ENCODE measurements at places on chromosomes 13 and 19.

DNA sequence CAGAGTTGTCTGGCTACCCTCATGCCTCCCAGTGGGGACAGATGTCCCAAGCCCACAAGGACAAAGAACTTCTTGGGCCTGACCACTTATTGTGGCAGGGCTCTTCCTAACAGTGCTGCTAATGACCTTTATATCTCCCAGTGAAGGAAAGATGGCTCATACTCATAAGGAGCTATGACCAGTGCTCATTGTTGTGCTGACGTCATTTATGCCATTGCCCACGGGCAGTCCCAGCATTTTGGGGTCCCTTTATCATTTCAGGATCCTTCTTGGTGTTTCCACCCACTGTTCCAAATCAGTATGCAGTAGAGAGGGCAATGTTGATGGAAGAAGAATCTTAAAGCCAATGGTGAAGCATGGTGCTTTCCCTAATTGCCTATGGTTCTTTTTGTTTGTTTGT is 1640.0 kb upstream of the PRR20A start:
- DNase-seq: no peak

DNA sequence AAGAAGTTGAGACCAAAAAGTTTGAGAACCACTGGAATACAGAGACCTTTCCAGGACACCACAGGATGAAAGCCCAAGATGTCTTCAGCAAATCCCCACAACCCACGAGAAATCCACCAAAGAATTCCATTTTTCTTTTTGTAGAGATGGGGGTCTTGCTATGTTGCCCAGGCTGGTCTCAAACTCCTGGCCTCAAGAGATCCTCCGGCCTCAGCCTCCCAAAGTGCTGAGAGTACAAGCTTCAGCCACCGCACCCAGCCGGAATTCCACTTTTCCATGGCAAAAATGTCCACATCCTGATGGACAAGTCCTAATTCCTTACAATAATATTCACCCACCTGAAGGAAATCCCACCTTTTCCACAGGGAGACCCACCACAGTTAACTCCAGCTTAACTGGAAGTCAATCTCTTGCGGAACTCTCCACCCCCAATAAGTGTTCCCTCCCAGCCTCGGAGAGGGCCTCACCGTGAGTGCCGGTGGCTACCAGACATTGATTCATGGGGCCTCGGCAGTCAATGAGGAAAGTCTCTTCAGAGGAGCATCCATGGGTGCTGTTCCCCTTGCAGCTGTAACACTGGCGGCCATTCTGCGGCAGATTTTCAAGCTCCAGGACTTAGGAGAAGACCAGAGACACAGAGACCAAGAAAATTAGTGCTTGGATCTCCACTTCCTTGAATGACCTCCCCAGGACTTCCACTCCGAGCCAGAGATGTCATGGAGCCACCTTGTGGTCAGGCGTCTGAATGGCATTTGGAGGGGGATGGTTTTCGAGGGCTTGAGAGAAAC is 12.3 kb upstream of the CADM4 start:
- no peak for DNase-seq

DNA sequence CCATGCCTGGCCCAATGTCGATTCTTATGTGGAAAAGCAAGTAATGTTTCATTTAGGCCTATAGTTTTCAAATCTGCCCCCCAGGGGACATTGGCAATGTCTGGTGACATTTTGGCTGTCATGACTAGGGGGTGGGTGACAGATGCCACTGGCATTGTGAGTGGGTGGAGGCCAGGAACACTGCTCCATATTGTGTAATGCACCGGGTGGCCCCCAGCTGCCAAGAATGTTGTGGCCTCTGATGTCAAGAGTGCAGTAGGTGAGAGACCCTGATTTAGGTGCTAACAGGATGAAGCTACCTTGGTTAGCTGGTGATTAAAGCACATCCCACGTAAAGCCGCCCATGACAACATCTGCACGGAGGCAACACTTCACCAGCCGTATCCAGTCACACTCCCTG is 10.8 kb downstream of the C19orf44 start:
- DNase-seq: no peak

- no peak for DNase-seq
Observed at GRCh38 chr13:25973085-25973484, 78.7 kb downstream of the SHISA2 start.

DNA sequence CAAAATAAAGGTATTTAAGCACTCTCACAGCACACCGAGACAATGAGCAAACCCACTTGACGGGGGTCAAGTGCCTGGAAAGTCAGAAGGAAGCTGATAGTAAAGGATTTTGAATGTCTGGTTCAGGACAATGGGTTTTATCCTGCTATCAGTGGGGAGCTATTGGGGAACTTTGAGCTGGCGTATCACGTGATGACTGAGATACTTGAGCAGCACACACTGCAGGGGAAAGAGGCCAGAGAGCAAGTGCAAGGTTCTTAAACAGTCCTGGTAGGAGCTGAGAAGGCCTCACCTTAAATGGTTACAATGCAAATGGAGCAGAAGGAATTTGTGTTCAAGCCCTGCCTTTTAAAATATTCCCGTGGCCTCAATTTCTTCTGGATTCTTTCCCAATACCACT is 225.3 kb downstream of the LACC1 start:
- DNase-seq: no peak

DNA sequence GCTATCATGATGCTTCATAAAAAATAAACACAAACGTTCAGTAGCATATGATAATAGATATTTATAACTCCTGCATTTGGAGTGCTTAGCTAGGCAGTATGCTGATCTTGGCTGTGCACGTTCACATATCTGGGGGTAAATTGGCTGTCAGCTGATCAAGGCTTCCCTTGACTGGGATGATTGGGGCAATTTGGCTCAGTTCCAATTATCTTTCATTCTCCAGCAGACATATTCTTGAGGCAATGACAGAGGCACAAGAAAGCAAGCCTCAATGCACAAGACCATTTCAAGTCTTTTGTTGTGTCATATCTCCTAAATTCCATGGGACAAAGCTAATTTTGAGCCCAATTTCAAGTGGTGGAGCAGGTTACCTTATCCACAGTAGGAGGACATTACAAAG is 142.0 kb downstream of the DLEU7 start:
- DNase-seq: no peak

DNA sequence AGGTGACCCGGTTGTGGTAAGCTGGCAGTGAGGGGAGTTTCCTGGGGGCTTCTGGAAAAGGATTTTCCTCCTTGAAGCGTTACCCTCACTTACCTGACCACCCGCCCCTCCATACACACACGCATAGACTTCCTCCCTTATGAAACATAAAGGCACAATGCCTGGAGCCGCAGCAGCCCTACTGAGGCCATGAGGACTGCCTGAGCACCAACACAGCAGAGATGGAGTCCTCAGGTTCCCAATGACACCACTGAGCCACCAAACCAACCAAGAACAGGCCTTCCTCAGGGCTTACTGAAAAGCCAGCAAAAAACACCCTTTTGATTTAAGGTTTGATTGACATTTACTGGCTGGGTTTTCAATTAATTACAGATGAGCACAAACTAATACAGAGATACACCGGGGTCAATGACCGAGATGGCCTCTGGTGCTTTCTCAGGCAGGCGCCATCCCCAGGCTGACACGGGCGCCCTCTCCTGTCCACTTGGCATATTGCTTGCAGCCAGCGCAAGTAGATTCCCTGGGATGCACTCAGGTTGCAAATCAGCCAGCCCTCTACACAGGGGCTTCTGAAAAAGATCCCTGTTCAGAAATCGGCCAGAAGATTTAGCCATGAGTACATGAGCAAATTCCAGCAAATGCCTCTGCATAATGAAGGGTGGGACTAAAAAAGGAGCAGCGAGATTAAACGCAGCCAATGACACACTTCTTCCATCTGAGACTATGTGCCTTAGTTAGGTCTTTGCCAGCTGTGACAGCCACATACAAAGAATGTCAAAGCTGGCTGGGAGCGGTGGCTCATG is 14.8 kb downstream of the OPA3 start:
- no peak for DNase-seq

DNA sequence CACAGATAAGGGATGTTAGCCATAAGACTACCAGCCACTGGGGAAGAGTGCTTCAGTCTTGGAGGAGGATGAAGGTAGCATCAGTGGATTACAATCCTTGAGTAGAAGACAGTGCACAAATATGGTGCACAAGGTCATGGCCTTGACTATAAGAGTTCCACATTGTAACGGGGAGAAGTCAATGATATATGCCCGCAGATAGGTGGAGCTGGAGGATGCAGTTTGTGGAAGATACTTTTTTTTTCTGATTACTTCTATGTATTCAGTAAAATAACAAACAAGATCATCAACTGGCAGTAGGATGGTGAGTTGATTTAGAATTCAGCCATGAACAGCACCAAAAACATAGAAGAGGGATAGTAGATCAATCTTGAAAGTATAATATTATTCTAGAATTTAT is 926.8 kb upstream of the MIR17HG start:
- DNase-seq: no peak

DNA sequence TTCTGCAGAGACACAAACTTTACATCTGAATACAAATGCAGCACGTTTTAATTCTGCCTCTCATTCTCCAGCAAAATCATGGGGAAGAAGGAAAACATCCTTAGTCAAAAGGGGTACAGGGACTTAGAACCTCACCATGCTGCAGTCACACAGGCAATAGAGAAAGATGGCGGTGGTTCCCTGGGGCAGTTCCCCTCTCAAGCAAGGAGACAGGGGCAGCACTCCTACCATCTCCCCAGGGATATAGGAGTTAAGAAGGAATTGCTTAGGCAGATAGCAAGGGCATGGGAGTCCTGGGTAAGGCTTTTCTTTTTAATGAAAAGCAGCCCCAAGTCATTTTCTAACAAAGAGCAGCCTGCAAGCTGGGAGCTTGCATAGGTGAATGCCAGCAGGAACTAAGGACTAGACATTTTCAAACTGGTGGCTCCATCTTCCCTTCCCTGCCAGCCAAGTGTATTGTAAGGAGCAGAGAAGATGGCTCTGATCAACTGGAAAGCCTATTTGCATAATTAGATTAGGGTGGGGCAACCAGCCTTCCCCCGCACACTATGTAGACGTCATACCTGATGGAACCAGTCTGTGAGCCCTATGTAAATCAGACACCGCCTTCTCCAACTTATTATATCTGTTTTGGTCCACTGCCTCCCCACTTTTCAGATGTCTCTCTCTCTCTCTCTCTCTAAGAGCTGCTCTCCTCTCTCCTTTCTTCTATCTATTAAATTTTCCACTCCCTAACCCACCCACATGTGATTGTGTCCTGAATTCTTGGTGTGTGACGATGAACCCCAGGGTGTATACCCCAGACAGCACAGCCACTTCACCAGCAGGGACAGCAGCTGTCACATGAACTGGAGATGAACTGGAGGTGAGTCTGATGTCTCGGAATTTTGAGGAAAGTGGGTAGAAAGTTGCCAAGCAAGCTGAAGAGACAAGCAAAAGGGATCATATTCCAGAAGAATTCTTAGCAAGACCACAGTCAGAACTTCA is 514.5 kb downstream of the IRS2 start:
- no peak for DNase-seq

GRCh38 chr13:80441968-80442367 is 101.0 kb upstream of the SPRY2 start:
- no peak for DNase-seq

DNA sequence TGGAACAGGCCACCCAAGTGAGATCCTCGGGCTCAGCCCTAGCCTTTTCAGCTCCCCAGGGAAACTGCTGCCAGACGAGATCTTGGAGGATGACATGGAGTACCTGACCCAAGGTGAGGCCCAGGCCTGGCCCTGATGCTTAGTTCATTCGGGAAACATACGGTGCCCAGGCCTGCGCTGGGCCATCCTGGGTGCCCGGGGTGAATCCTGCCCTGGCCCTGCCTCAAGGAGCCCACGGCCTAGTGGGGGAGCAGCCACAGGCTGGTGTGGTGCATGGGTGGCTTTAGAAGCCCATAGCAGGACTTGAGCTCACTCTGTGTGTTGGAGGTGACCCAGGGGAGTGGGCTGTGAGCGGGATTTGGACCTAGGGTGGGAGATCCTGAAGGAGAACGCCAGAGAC is 10.1 kb downstream of the SIX5 start:
- DNase-seq: no peak

- DNase-seq: peak; percentile 26
Observed at GRCh38 chr19:11196406-11197287, 698 bp downstream of the KANK2 start.

GRCh38 chr19:45144431-45145269 is 16.1 kb downstream of the NKPD1 start:
- DNase-seq: no peak

- DNase-seq: no peak
Observed at GRCh38 chr13:74158028-74158427, 23.8 kb upstream of the KLF12 start.

DNA sequence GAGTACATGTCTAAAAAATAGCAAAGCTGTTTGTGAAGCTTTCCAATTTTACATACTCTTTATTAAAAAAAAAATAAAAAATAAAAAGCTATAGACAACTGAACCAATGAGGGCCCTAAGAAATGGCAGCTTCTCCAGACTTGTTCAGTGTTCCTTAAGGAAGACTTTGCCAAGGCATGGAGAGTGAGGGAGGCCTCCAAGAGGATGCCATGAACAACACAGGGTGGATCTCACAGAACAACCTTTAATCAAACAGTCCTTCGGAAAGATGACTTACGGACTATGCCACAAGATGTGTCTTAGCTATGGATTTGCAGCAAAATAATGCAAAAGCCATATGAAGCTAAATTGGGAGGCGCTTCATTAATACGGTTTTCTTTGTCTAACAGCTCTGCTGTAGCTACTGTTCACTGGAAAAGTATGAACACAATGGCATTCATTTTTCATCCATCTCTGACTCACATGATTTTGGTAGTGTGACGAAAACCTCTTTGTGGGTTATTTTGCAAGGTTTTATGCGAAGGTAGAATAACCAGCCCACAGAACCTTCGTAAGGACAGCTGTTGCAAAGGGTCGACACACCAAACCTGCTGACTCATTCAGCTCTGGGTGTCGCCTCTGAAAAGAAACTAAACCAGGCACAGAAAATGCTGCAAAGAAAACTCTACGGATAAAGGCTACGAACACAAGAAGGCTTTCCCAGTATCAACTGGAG is 27.7 kb downstream of the EFNB2 start:
- DNase-seq: no peak

DNA sequence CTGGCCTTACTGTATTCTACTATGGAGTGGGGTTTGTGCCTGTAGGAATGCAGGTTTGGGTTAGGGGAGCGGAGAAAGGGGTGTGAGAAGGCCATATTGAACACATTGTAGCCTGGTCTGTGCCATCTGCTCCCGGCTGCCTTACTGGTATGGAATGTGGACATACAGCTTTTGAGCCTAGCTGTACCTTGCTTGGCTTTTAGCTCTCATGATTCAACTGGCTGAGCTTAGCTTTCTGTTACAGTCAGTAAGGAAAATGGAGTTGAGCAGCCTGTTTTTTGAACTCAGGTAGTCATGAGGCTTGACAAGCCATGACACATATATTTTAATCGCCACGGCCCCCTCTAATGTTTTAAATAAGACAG is 41.6 kb downstream of the ARHGAP35 start:
- DNase-seq: no peak
